ENCODE measurements at places on chromosomes 4 and X. TPM values are rescaled to one million over a fixed set of nuclear protein-coding genes. Genes with fewer than 3 reads are reported as not detected.

The OPN1MW2 gene
- not detected for total RNA-seq

The HGFAC gene
- 1.1 TPM for total RNA-seq

The ABCG2 gene
- total RNA-seq: 0.44 TPM

The MAGEB10 gene
- not detected for total RNA-seq

The CXCL9 gene
- not detected for total RNA-seq

The EPHA5 gene
- not detected for total RNA-seq

Data from HCT116 (cell line).